SK-N-SH (cell line): ENCODE measurements at places on chromosomes 3 and 15.
A peak's percentile ranks its signal among the peaks of the same experiment; 100 is the strongest.

DNA sequence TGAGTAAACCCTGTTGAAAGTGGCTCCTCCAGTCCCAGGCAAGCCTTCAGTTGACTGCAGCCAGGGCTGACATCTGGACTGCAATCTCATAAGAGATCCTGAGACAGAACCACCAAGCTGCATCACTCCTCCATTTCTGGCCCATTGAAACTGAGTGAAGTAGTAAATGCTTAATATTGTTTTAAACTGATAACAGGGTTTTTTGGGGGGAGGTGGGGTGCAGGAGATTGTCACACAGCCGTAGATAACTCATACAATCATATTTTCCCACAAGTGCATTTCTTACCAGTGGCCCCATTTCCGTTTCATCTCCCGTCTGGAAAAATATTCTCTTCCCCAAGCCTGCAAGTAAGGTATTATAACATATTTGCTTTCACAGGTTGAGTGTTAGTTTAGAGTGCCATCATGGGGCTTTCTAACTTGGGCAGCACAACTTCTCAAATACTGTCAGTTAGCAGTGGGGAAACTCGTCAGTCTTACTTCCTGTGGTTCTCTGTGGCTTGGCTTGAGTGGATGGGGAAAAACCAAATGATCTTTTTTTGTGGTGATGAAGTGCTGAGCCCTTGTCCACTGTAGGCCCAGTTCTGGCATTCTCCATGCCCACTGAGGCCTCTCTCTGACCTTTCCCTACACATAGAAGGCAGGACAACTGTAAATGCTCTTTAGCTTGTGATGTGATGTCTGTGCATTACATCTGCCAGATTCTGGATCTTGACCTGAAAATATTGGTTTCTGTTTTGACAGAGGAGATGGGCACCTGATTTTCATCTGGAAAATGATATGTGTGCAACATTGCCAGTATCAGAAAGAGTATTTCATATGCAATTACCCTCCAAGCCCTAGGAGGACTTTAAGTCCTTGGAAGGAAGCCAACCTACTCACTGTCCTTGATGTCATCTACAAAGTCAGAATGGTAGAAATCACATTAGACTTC, 90.1 kb upstream of the BHLHE40 start:
- DNase-seq: peak; percentile 33

- no peak for DNase-seq
These were observed 319.6 kb downstream of the AGBL1 start for GRCh38 chr15:86399041-86399954.

- no peak for DNase-seq
These were observed 584 bp upstream of the LARS2 start for GRCh38 chr3:45387636-45388348.

GRCh38 chr15:42608110-42608531, 32.7 kb downstream of the STARD9 start:
- DNase-seq: no peak

- no peak for DNase-seq
These were observed 500.4 kb downstream of the SHQ1 start for GRCh38 chr3:72347819-72348319.

DNA sequence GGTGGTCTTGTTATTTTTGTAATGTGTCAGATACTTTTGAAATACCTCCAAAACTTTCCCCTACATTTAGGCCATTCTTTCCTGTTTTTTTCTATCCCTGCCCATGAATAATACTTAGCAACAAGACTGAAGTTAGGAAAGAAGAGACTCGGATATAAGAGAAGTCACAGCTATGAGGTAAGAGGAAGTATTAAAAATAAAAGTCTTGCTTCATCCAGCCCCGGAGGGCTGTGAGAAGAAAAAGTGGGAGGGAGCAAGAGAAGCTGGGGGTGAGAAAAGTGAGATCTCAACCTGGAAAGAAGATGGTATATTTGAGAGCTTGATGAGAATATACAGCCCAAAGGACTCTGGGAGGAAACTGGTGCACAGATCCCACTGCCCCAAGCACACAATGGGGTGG, 213.5 kb upstream of the CDIN1 start:
- no peak for DNase-seq

DNA sequence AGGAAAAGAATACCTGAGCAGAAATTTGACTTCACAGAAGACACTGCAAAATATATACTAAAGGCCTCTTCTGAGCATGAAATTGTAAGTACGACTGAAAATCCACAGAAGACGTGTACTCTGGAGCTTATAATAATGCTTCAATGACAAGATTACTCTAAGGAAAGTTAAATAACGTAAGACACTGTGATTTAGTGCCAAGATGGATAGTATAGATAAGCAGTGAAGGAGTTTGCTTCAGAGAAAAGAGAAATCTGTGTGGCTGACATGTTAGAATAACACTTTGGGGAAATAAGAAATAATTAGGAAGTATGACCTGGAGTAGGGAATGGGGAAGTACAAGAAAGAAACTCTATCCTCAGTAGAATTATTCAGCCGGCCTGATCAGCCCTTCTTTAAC, 28.9 kb downstream of the ALDH1A2 start:
- DNase-seq: no peak

GRCh38 chr3:133211856-133212255, 173.7 kb downstream of the TMEM108 start:
- no peak for DNase-seq

GRCh38 chr3:123431658-123432324, 17.1 kb downstream of the ADCY5 start:
- DNase-seq: no peak

DNA sequence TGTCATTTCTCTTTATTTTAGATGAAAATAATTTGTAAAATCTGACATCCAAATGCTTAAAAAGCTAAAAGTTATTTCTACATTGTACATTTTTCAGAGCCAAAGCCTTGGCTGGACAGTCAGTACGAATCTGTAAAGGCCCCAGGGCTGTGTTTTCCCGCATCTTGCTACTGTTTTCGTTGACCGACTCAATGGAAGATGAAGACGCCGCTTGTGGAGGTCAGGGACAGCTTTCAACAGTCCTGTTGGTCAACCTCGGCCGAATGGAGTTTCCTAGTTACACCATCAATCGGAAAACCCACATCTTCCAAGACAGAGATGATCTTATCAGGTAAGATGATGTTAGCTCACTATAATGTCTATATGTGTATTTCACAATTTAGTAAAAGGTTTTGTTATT, 10.0 kb downstream of the FAN1 start:
- no peak for DNase-seq

- no peak for DNase-seq
These were observed 579.4 kb upstream of the TBL1XR1 start for GRCh38 chr3:177776661-177777101.

DNA sequence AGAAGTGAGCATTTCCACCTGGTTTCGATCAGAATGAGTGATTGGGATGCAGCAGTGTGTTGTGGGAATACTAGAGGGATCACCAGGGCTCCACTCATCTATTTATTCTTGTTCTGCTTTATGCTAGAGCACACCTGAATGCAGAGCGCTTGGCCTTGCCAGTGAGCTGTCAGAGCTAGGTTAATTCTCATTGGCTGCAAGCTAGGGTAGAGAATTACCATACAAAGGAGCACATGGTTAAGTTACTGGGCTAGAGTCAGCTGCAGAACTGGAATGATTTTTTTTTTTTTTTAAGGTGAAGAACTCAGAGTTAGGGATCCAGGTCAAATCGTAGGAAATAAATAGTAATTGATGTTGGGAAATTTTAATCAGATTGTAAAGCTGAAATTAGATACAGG, 8.8 kb downstream of the EIF2AK4 start:
- no peak for DNase-seq

- DNase-seq: no peak
These were observed 69.8 kb downstream of the TIGIT start for GRCh38 chr3:114363554-114364202.

- no peak for DNase-seq
These were observed 249.5 kb upstream of the TRIM42 start for GRCh38 chr3:140428380-140428779.

DNA sequence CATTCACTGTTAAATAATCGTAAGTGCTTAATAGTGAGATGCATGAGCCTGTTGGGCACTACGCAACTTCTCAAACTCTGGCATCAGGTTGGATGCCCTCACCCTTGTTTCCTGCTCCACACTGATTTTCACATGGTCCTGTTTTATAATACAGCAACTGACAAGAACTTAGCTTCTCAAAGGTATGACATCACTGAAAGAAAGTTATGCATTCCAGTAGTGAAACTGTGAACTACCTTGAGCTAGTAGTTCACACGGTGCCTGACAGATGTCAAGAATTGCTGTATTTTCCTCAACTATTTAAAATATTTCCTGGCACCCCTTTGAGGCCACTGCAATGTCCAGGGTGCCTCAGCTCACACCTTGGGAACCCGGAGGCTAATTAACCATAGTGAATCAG, 327.5 kb downstream of the RORA start:
- DNase-seq: no peak

- DNase-seq: peak; percentile 71
These were observed 95.7 kb downstream of the NEDD4 start for GRCh38 chr15:55897560-55898336.

- DNase-seq: no peak
These were observed 554.1 kb downstream of the SI start for GRCh38 chr3:164524201-164524600.

DNA sequence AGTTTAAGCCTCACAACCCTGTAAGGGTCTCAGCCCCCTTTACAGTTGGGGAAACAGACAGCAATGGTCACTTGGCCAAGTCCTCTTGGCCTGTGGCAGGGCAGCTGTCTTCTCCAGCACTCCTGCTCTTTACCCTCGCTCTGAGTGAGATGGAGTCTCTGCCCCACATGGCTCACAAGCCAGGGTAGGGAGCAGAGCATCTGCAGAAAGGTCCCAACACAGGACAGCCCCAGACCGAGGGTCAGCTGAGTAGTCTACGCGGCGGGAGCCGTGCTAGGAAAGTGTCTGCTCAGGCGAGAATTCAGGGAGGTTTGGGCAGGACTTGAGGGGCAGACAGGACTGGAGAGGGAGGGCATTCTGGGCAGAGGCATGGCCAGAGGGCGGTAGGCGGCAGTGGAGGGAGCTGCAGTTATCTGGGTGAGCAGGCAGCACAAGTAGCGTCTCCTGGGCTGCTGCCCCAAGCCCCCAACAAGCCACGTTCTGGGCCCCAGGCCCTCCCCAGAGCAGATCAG, 18.3 kb upstream of the LAMP3 start:
- no peak for DNase-seq

DNA sequence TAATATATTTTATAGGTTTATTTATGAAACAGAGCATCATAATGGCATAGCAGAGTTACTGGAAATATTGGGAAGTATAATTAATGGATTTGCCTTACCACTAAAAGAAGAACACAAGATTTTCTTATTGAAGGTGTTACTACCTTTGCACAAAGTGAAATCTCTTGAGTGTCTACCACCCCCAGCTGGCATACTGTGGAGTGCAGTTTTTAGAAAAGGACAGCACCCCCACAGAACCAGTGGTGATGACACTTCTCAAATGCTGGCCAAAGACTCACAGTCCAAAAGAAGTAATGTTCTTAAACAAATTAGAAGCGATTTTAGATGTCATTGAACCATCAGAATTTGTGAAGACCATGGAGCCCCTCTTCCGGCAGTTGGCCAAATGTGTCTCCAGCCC, 58.1 kb downstream of the DNAH1 start:
- DNase-seq: no peak

GRCh38 chr3:35968043-35968622, 328.8 kb downstream of the ARPP21 start:
- no peak for DNase-seq

GRCh38 chr3:14454639-14455310, 52.4 kb downstream of the SLC6A6 start:
- no peak for DNase-seq

GRCh38 chr15:57015897-57016296, 97.5 kb downstream of the TCF12 start:
- DNase-seq: no peak

DNA sequence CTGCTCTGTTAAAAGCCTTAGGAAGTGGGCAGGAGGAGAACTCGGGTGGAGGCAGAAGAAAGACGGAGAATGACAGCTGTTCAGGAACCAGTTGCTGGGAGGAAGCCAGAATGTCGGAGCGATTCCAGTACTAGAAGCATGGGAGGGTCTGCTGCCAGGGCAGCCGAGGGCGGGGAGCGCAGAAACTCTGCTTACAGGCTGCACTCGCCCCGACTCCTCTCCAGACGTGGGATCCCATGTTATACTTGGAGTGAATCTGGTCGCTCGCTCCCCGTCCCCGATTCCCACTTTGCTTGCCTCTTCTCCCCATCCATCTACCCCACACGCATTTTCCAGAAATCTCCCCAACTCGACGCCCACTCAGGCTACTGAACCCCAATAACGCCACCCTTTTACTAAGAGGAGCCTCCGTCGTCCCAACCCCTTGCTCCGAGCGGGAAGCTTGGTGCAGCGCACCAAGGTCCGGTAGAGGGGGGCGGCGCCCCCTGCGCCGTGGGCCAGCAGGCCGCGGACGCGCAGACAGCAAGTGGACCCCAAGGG, 665 bp downstream of the GATM start:
- DNase-seq: peak; percentile 63

- DNase-seq: no peak
These were observed 680.7 kb upstream of the GRM7 start for GRCh38 chr3:6180171-6180570.

GRCh38 chr3:126153695-126154360, 26.6 kb downstream of the ALDH1L1 start:
- DNase-seq: no peak

GRCh38 chr15:25710184-25710583, 152.9 kb downstream of the ATP10A start:
- peak; percentile 72 for DNase-seq

DNA sequence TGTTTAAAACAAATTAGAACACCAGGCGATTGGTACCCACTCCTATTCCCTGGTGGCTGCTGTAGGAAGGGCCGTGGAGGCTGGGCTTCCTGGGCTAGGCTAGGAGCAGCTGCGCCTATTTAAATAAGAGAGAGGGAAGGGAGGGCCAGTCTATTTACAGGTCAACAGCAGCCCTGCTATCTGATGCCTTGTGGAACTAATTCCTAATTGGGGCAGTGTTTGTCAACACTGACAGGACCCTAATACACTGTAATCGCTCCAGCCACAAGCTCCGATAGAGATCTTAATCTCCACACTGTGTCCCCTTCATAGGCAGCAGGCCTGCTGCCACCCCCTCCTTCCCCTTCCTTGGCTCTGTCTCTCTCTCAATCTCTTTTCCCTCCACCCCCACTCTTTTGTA, 116.9 kb upstream of the SOX14 start:
- peak; percentile 60 for DNase-seq

DNA sequence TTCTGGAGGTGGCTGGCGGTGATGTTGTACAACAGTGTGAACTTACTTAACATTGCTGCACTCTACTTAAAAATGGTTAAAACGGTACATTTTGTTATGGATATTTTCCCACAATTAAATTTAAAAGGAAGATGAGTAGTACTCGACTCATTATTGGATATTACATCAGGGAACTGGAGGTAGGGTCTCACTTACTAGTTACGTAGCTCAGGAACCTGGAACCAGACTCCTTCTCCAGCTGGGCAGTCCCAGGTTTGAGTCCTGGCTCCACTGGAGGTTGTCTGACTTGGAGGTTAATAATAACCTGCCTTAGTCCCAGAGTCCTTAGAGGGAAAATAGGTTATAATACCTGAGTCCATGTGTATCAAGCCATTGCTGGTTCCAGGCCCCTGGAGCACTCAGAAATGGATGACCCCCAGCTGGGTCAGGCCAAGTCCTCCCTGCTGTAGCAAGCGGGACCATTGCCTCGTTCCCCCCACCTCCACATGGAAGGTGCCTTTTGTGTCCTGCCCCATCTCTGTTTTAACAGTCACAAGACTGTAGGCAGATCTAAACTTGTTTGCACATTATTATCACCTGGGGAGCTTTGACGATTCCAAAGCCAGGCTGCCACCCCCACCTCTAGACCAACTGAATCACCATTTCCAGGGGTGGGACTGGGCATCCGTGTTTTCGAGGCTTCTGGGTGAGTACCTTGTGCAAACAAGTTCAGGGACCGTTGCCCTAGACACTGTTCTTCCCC, 126.6 kb downstream of the IGF1R start:
- no peak for DNase-seq

- DNase-seq: no peak
These were observed 21.9 kb downstream of the IDH3A start for GRCh38 chr15:78170848-78171773.
